GM04503 (cell line): ENCODE measurements at places on chromosomes 3 and 15.

DNA sequence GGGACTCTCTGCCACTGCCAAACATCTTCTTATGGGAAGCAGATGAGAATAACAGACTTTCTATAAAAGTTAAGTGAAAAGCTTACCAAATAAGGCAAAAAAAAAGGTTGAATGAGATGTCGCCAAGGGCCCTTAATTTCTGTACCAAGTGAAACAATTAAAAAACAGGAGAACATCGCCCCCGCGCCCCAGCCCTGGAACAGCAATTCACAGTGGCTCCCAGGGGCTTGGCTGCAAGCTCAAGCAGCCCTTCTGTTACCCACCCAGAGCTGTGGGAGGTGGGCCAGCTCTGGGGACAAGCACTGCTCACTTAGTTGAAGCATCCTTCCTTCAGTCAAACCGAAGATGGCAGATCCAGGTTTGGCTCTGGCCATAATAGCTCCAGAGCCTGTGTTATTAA, 208.0 kb downstream of the ERC2 start:
- DNase-seq = no peak

DNA sequence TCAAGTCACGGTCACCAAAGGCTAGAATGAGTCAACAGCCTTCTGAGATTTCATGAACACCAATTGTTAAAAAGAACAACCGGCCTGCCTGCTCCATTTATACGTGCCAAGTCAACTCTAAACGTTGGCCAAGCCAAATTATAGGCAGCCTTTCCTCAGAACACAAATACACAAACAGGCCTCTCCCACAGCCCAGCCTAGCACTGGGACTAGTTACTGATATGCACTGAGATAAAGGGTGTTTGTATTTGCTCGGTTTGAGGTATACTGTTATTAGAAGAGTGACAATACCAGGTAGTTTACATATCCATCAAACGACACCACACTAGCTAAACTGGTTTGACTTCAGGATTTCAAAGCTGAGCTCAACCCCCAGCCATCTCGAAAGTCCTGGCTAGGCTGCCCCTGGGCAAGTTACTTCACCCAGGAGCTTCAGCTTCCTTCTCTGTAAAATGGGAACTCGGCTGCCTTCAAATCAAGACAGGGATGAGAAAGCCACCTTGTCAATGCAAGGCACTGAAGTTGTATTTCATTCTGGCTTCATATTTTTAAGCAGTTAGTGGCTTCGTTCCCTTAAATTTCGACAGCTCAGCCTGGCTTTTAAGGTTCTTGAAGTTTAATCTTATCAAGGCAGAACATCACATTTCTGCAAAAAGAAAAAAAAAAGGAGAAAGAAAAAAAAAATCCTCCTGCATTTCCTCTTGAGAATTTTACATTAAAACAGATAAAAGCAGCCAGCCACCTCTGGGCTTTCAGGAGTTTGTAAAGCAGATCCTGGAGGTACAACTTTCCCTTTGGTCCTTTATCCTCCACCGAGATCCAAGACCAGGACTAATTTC, 4.0 kb downstream of the TLE3 start:
- DNase-seq = no peak

- DNase-seq = no peak
Observed at GRCh38 chr3:192371870-192372400, 355.4 kb downstream of the FGF12 start.

- DNase-seq = peak; percentile 53
Observed at GRCh38 chr15:70281811-70282307, 184.1 kb upstream of the TLE3 start.

DNA sequence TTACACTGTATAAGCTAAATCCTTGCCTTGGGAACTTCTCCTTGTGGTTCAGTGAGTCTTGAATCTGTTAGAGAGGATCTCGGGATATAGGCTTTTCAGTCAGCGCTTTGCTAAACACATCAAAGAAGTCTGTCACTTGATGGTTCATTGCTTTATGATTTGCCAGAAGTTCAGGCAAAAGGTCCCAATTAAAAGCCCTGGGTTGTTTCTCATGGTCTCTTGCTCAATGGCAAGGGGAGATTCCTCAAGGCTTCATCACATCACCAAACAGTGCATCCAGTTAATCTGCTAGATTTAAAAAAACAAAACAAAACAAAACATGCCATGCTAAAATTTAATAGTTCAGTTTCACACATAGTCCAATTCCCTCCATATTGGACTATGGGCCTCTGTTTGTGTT, 114.8 kb downstream of the FILIP1L start:
- peak; percentile 72 for DNase-seq

GRCh38 chr3:123297627-123297899, 95.8 kb downstream of the SEC22A start:
- no peak for DNase-seq

DNA sequence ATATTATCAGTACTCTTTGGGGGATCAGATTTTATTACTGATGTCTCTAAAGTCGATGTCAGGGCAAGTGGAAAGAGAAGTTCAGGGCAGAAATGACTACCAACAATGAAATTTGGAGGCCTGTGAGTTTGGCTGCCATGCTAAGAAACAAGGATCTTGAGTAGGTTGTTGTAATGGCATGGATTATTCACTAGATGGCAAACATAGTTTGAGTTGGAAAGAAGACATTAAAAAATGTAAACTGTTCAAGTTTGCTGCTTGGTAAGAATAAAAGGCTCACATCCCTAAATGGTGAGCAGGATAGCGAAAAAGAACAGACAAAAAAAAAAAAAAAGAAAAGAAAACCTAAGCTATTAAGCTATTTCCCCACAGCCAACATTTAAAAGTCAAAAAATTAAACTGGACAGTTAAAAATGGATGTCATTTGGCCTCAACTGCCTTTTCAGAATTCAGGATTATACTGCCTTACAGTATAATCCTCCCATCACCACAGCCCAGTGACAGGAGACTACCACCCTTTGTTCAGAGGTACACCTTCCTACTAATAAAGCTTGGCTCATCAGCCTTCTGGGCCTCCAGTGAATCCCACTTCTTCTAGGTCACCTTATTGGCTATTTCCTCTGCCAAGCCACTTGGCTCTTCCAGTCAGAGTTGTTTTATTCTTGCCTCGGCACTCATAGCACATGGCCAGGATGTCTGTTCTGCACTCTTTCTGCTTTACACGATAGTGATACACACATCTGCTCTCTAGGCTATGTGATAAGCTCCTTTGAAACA, 163.7 kb downstream of the PLD1 start:
- DNase-seq = peak; percentile 21

- no peak for DNase-seq
Observed at GRCh38 chr15:90375071-90375470, 13.0 kb upstream of the IQGAP1 start.

- no peak for DNase-seq
Observed at GRCh38 chr3:100076731-100077529, 37.4 kb downstream of the FILIP1L start.

DNA sequence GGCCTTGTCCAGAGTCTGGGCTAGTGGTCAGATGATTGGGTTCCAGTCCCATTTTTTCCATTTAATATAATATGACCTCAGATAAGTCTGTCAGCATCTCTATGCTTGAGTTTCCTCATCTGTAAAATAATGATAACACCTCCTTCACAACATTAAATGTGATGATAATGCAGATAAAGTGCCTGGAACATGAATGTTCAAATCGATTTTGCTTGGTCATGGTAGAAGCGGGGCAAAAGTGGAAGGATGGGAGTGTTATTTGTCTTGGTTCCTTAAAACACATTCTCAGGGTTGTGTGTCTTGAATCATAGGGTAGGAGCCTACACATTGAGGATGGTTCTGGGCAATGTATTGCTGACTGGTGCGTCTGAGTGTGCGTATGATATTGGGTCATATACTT, 16.9 kb downstream of the ARIH2 start:
- DNase-seq = no peak

DNA sequence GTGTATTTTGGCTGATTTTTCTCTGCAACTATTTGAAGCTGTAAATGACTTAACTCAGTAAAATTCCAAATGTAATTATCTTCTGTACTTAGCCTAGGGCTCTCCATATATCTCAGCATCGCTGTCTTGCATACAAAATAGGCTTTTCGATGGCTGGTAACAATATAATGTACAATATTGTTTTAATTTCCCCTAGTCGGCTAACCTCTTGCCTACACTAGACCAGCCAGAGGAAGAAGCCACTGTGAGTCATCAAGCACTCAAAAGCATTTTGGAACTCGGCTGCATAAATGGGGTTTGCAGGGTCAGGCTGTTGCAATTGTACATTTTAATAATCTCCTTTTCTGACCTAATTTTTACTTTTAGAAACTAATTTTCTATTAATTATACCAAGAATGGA, 583.8 kb downstream of the FOXP1 start:
- no peak for DNase-seq

GRCh38 chr3:146511402-146512134, 32.8 kb downstream of the PLSCR1 start:
- DNase-seq = no peak

DNA sequence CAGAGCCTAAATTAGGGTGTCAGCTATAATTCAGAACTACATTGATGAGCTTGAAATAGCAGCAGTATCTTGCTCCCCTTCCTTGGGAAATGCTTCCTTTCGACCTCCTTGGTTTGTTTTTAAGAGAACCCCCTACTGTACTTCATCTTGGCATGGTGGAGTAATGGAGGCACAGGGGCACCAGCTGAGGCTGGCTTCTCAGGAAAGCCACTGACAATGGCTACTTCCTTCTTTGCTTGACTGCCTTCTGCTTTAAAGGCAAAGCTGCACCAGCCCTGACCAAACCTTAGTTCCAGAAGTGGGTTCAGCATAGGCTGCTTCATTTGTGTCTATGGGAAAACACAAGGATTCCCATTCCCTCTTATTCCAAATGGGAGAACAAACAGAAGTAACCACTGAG, 1.5 kb upstream of the FBXL22 start:
- no peak for DNase-seq

DNA sequence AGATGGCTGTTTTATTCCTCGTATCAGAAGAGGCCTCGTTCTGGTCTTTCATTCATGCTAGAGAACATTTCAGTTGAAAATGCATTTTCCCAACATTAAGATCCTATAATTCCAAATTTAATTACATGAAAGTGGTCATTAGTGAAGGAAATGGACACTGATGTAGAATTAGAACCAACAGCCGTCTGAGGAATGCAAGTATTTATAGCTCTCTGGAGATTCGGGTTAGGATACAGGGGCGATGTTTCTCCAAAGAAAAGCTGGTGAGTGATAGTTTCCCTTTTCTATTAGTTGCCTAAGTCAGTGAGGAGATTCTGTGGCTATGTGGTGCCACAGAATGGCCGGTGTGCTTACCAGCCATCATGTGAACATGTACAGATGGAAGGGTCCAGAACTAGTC, 109.0 kb upstream of the IL12A start:
- no peak for DNase-seq

GRCh38 chr3:65406470-65406869, 632.2 kb downstream of the MAGI1 start:
- DNase-seq = peak; percentile 27

- no peak for DNase-seq
Observed at GRCh38 chr3:196875258-196875657, 7.5 kb downstream of the SENP5 start.

DNA sequence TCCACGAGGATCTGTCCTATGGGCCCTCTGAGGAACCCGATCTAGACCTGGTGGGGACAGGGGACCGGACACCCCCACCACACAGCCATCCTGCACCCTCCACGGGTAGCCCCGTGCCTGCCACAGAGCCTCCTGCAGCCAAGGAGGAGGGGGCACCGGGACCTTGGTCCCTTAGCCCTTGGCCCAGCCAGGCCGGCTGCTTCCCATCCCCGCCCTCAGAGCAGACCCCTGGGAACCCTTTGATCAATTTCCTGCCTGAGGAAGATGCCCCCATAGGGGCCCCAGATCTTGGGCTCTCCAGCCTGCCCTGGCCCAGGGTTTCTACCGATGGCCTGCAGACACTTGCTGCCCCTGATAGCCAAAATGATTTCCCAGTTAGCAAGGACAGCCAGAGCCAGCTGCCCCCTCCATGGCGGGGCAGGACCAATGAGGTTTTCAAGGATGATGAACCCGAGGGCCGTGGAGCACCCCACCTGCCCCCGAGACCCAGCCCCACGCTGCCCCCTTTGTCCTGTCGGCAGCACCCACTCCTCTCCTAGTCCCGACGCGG, 91.5 kb downstream of the TBC1D2B start:
- no peak for DNase-seq

GRCh38 chr15:65611888-65612615, 1.1 kb upstream of the INTS14 start:
- no peak for DNase-seq

DNA sequence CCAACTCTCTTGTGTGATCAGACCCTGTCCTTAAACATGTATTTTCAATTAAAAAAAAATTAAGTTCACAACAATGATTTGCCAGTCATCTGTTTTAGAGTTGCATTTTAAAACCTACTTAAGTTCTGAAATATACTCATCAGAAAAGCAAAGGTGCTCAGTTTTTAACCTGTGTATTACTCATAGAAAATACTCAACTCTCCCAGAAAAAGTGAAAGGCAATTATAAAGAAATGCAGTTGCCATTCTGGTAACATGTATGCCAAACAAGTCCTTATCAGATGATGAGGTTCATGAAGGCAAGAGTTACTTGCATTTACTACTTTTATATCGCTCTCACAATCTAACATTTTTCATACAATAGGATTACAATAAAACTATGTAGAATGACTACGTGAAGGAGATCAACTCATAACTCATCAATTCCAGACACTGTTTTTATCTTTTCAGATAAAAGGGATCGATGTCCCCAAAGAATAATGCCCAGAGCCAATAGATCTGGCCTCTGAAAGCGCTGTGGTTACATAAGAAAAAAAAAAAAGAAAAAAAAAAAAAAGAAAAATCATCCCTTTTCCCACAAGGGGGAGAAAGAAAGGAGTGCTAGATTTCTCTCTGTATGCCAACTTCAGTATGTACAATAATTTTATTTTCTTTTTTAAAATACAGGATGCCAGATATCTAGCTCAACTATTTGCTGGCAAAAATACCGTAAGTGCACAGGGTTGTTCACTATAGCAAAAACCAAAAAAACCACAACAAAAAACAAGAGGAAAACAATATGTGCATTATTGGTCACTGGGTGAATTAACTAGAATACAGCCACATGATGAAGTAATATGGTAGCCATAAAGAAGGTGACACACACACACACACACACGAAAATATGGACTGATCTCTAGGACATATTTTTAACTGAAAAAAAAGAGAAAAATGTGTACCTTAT, 137.4 kb downstream of the NR1I2 start:
- no peak for DNase-seq

DNA sequence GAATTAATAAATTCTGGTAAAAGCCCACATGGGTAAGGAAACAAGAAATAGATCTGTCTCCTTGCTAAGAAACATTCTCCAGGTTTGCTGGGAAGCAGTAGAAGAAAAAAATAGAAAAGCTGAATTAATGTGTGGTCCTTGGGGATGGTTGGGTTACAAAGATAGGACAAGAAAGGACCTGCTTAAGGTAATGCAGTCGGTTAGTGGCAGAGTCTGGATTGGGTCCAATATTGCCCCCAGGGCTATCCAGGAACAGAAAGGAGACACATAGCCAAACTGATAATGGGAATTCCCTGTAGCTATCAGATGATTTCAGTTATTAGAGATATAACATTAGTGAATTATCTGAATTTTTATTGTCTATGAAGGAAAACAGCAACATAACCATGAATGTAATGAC, 584.3 kb downstream of the ROBO1 start:
- DNase-seq = no peak

- no peak for DNase-seq
Observed at GRCh38 chr3:47291158-47291753, 8.5 kb downstream of the KLHL18 start.
